ENCODE measurements at places on chromosomes 1 and 21.

DNA sequence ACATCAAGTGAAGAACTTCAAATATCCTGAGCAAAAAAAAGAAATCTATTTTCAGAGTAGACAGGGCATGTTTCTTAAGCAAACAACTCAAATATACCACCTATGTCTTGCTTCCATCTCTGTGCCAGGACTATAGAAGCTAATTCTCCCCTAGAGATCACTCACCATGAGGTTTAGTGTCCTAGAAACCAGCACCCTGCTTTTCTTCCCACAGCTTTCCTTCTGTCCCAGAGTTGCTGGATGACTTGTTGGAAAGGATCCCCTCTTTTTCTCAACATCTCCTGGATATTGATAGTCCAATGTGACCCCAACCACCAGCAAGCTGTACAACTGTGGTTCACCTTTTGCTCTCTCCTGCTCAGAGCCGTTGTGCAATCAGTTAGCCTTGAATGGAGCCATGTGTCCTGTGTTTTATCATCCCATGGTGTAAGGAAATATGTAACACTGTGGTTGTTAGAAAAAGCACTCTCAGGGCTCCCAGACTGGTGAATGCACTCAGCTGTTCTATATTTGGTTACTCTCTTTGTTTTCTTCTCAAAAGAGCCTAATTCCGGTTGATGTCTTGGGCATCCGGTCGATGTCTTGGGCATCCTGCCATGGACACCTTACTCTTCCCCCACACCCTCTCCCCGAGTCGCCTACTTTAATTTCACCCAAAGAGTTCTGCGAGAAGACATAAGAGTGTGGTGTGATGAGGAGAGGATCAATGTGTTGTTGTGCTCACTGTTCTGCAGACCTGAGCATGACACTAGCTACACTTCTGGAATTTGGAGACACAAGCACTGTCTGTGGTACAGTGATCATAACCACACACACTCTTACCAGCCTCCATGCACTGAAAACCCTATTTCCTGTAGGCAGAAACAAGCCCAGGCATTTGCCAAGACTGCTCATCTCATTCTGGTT is 1.7 kb downstream of the TNFSF4 start:
- no peak for DNase-seq

DNA sequence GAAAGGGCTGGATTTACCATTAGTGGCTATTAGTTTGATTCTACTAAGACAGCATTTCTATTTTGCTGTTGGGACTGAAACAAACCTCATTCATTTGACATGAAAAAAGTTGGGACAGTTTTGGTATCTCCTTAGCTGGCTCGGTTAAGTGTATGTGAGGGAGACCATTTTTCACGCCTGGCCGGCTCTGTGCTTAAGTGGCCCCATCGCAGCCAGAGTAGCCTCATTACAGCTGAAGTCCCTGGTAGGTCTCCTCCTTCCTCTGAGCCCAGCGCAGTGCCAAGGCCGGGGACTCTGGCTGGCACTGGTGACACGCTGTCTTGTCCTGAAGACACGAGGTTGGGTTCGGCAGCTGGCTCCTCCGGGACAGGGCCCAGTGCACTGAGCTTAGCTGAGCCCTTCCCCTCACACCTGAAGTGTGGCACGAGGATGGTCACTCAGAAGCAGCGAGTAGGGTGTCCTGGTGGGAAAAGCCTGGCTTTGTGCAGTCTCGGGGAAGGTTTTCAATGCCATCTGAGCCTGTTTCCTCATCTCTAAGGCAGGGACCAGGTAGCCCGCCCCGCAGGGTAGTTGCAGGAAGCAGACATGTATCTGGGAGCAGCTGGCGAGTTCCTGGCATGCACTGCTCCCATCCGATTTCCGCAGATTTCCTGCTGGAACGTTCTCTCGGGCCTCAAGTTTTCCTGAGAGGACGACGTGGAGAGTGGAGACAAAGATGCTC is 196.5 kb downstream of the DYRK1A start:
- DNase-seq: no peak

- DNase-seq: peak; percentile 52
Measured at GRCh38 chr1:25774921-25775771, 24.8 kb upstream of the SELENON start.

DNA sequence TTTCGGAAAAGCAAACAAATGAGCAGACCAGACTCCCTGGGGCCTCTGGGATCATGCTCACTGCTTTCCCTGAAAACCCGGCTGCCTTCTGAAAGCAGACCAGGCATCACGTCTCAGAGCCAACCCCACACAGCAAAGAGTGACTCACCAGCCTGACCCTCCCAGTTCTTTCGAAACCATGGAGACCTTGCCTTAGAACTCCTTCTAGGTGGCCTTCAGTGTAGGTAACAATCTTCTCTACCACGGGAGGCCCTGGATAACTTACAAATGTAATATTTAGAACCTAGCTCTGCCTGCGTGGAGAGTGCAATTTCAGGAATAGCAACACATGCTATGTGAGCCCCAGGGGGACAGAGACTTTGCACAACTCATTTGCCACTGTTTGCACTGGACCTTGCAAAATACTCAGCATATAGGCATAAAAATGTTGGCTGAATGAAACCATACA is 105.2 kb downstream of the SUSD4 start:
- DNase-seq: no peak

- no peak for DNase-seq
Measured at GRCh38 chr1:51230501-51231078, 5.5 kb upstream of the RNF11 start.

DNA sequence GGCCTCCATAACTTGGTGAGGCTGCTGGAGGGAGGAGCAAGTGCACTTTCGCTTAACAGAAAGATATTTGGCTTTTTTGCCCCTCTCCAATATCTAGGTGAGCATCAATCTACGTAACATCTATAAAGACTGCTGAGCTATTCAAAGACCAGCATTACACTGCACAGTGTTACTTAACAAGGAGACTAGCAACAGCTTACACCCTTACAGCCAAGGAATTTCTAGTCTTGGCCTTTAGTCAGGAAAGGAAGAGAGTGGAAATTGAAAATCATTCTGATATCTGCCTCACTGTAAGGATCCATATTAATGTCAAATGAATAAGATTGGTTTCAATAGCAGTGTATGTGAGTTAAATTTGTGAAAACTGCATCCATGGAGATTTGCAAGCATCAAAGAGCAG is 163.9 kb upstream of the DUSP10 start:
- DNase-seq: no peak

DNA sequence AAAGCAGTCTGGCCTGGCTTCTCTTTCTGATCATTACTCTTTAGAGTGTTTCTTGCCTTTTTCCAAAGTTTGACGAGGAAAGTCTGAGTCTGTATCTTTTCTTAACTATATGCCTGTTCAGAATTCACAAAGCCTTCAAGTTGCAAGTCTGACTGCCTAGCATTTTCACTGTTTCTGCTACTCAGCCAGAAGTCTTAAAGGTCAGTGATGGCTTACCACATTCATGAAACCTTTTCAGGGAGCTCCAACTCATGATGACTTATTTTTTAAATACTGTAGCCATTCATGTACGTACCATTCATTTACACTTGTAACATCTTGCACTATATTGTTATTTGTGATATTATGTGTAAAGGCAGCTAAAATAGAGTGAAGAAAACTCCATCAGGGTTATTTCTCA is 58.2 kb downstream of the TNFSF4 start:
- no peak for DNase-seq

- DNase-seq: no peak
Measured at GRCh38 chr1:179750630-179751029, 7.5 kb downstream of the FAM163A start.

DNA sequence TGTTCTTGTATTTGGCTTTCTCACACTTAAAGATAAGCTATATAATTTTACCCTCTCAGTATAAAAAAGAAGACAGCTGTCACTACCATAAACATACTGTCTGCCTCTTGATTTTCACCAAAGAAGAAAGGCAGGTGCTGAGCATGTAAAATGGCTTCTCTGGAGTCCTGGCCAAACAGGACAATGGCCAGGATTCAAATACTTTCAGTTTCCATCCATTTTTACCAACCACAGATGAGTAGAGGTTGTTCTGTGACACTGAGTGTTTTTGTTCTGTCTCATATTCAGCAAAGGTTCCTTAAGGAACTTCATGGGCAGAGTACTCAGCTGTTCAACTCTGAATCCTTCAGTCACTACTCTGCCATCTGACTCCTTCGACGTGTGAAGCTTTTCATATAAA is 29.4 kb upstream of the RAB3GAP2 start:
- DNase-seq: no peak

DNA sequence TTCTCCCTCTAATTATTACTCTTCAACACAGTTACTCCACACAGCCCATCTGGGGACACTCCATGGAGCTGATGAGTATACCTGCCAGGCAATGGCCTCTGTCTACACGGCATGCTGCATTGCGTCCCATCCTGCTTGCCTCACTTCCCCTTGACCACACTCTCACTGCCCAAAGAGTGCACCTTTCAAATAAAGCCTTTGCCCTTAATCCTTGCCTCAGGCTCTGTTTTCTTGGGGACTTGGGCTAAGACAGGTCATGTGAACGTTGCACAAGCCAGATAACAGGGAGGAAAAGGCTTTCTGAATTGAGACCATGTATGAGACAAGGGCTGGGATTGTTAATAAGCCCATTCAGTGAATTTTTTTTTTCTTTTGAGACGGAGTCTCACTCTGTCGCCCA is 40.0 kb upstream of the SIM2 start:
- DNase-seq: no peak

GRCh38 chr1:34476371-34476770 is 278.5 kb upstream of the GJB5 start:
- DNase-seq: no peak

GRCh38 chr1:147472966-147473732 is 68.2 kb upstream of the BCL9 start:
- DNase-seq: no peak

GRCh38 chr1:114075105-114075504 is 78.6 kb downstream of the SYT6 start:
- DNase-seq: no peak

DNA sequence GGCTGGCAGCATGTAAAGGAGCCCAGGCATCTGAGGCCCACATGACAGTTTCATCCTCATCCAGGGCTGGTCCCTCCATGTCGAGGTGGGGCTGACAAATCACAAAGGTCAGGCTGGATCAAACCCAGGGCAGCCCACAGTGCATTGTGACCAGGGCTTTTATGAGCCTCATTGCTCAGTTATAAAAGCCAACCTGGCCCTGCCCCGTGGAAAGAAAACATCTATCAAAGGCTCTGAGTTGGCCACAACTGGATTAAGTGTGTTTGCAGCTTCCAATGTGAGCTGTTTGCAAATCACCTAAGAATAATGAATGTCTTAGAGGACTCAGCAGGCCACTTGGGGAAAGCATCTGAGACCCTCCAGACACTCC is 45.4 kb downstream of the GRHL3 start:
- no peak for DNase-seq

GRCh38 chr1:209686322-209686721 is 11.1 kb downstream of the G0S2 start:
- no peak for DNase-seq

- no peak for DNase-seq
Measured at GRCh38 chr1:183620311-183620710, 15.3 kb downstream of the ARPC5 start.

DNA sequence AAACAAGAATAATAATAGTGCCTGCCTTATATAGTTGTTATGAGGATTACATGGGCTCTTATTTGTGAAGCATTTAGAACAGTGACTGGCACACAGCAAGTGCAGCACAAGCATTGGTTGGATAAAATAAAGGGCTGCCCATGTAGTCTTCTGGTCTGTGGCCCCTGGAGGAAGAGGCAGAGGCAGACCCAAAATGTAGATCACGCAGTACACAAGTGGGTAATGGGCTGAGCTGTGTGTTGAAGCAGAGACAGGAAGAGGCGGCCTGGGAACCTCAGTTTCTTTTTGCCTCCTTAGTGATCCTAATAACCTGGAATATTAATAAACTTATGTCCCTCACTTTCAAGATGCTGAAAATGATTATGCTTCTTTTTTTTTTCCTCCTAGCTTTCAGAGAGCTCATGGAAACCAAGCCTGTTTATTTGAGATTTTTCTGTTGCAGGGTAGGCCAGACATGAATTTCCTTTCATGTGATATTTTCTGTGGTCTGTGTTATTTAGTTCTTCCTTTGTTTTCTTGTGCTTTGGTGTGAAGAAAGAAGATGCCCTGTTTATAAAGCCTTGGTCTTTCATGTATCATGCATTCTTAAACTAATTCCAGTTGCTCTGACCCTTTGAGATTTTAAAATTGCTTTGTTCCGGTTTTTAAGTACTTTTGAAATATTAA is 42.5 kb downstream of the LRRC8D start:
- DNase-seq: no peak

DNA sequence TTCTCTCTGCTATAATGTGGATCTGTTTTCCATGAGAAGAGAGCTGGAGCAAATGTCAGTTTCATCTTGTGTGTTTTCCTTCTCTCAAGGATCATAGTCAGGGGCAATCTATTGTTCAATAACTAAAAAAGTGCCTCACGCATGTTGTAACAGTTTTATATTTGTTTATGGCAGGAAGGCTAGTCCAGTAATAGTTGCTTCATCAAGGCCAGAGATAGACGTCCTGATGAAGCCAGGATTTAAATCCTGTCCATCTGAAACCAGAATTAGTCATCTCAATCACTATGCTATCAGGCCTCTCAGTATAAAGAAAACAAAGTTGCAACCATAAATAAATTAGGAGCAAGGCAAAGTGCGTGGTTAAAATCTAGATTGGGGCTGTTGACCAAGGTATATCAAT is 30.2 kb upstream of the DUSP10 start:
- DNase-seq: no peak

DNA sequence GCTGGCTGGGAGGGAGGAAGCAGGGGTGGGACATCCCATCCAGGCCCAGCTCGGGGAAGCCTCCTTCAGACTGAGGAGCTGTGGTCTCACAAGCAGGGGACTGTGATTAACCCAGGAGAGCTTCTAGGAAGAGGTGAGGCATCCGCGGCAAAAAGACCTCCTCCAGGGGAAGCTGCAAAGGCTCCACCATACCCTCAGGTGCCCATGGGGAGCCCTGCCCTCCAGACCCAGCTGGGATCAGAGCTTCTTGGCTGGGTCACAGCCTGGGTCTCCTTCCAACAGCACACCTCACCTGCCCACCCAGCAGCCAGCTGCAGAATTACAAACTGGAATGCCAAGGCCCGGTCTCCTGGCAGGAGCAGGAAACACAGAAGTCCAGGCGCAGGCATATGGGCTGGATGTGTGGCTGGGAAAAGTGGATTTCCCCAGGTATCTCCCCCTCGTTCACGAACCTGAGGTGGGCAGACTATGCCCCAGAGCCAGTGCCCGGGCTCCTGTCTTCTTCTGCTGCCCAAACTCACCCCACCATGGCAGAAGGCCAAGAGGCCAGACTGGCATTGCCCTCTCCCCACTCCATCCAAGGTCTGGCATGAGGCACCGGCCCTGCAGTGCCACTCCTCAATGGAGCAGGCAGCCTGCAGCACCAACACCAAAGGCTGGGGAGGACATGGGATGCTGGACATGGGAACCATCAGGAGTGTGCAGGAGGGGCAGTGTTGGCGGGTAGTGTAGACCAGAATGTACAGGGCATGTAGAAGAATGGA is 15.4 kb upstream of the ARF1 start:
- DNase-seq: no peak

- peak; percentile 22 for DNase-seq
Measured at GRCh38 chr1:229342656-229343569, at the start of gene CCSAP. CCSAP (minus strand) TSS chr1:229343047; CDS start chr1:229342465, 582 bp downstream.

Data from activated CD8-positive, alpha-beta memory T cell treated with anti-CD3 and anti-CD28 coated beads for 48 hours (primary cell).